ENCODE measurements at places on chromosomes 7 and 10.

DNA sequence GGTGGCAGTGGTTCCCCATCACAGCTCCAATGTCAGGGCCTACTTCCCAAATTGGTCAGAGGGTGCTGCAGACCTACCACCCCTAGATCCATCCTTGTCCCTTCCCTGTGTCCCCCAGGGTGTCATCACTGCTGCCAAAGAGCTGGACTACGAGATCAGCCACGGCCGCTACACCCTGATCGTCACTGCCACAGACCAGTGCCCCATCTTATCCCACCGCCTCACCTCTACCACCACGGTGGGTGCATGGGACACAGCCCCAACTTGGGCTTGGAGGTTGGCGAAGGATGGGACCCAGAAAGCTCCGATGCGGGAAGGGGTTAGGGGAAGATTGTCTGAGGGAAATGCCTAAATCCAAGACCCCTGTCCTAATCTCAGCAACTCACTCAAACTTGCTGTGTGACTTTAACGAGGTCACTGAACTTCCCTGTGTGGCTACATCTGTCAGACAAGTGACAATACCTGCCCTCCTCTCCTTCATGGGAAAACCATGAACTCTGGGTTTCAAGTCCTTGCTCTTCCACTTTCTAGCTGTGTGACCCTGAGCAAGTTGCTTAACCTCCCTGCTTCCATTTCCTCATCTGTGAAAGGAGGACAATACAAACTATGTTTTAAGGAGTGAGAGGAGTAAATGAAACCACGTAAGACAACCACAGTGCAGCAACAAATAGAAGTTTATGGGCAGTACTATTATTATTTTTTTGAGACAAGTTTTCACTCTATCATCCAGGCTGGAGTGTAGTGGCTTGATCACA is 4.9 kb upstream of the VSIR start:
- no peak for DNase-seq

- DNase-seq: no peak
These were observed 3.7 kb upstream of the PCOLCE start for GRCh38 chr7:100598425-100598824.

GRCh38 chr7:3309140-3309539 is 8.1 kb downstream of the SDK1 start:
- no peak for DNase-seq

DNA sequence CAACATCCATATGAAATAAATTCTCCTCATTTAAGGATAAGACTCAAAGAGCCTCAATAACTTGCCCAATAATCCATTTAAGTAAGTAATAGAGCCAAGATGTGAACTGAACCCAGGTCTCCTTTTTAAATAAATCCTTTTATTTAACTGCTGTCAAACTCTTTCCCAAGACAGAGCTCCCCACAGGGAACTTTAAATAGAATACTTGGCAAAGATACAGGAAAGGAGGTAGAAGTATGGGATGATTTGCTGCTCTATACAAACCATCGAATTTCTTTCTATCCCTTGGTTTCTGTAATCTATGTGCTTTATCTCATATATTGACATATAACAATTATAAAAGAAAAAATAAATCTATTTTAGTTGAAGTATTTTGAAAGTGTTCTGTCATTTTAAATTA is 295.9 kb downstream of the CSTF2T start:
- DNase-seq: no peak

- no peak for DNase-seq
These were observed 22.5 kb upstream of the GIMAP6 start for GRCh38 chr7:150654692-150655091.

GRCh38 chr10:77403761-77404160 is 233.8 kb downstream of the KCNMA1 start:
- DNase-seq: no peak

GRCh38 chr10:63822496-63822895 is 301.3 kb downstream of the REEP3 start:
- no peak for DNase-seq

DNA sequence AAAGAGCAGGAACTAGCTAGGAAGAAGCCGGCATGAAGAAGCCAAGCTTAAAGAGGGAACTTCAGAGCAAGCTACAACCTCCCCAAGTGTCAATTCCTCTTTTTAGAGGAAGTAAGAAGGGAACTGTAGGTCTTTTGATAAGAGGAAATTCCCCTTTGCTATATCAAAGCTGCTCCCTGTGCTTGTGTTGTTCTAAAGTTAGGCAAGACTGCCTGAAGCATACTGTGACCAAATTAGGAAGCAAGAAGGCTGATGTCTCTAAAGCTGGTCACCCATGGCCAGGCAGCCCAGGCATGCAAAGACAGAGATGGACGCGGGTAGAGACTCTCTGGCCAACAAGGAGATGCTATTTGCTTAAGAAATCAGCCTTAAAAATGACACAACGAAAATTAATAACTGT is 87.9 kb downstream of the RNF216 start:
- no peak for DNase-seq

- DNase-seq: no peak
These were observed 6.8 kb upstream of the MRC1 start for GRCh38 chr10:17802350-17802749.
